NCI-H187 (cell line): ENCODE measurements at places on chromosomes 11 and 22.

- DNase-seq, result no peak
Observed at GRCh38 chr22:44730022-44730393, 22.4 kb upstream of the ARHGAP8 start.

GRCh38 chr11:96019281-96019680, 95.4 kb upstream of the MTMR2 start:
- DNase-seq, result no peak

GRCh38 chr11:626475-627307, at the start of gene SCT:
Gene SCT, minus strand, starts transcription at chr11:627181. Its CDS starts 38 bp downstream, at chr11:627143.
- DNase-seq, result no peak

DNA sequence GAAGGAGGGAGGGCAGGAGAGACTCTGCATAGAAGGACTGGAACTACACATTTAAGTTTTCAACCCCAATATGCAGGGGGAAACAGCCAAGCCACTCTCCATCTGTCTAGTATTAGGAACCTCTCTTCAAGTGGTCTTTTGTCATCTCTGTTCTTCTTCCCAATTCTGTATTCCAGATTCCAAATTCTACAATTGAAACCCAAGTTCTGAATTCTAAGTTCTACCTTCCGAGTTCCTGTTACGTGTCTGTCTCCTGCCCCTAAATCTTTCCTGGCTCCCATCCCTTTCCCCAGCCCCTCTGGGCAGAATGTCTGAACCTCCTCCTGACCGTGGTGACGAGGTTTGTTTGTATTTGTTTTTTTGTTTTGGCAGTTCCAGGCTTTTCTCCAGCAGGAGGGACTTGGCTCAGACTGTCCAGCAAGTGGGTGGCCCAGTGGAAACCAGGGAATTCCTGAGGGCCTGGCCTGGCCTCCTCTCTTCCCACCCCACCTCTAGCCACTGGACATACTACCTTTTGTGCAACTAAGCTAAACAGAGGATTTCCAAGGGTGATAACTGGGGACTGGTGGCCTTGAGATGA, 1.6 kb upstream of the THOC5 start:
- DNase-seq, result no peak

- peak; percentile 2 for DNase-seq
Observed at GRCh38 chr22:25488244-25489020, 76.0 kb upstream of the GRK3 start.

DNA sequence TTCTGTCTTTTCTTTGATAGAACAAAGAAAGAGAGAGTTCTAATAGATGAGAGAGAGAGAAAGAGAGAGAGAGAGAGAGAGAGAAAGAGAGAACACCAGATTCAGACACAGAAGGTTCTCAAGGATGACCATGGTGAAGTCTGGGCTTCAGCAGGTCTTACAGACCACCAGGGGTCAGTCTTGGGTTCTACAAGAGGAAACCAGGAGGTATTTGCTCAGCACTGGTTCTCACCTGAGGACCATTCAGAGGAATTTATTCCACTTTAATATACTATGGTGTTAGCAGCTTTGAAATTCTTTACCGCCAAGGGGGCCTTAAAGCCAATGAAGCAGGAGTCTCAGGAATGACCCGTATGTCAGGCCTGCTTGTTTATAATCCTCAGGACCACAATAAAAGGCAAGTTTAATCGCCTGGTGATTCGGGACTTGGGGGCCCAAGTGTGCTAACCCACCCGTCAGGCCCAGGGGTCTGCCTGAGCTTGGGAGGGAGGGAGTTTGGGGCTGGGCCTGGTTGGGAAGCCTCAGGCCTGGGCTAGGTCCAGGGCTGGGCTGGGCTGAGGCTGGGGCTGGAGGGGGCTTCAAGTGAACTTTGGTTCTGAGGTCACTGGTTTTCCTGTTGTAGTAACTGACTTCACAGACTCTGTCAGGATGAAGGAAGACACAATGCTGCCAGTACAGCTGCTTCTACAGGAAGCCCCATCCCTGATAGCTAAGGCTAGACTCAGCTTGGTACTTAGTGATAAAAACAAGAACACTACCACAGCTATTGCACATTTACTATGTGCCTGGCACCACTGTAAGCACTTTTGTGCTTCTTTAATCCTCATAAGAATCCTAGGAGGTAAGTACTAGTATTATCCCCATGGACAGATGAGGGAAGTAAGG, 179.2 kb upstream of the ZBED5 start:
- peak; percentile 69 for DNase-seq
